ENCODE measurements at places on chromosomes 1 and 21.

DNA sequence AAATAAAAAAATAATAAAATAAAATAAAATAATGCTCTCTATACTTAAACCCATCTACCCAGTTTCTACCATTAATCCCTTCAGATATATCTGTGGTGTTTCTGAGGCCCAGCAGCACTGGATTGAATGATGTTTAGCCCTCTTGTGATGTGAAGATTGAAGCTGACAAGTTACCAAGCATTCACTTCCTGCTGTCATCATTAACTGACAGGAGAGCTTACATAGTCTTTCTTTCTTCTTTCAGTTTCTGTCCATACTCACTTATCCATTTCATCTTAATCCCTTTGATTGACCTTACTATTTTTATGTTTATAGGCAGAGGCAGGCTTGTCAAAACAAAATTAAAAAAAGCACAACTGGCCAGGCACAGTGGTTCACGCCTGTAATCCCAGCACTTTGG is 38.8 kb upstream of the PGD start:
- no peak for DNase-seq

GRCh38 chr1:28956038-28956464 is 41.7 kb downstream of the EPB41 start:
- peak; percentile 43 for DNase-seq

DNA sequence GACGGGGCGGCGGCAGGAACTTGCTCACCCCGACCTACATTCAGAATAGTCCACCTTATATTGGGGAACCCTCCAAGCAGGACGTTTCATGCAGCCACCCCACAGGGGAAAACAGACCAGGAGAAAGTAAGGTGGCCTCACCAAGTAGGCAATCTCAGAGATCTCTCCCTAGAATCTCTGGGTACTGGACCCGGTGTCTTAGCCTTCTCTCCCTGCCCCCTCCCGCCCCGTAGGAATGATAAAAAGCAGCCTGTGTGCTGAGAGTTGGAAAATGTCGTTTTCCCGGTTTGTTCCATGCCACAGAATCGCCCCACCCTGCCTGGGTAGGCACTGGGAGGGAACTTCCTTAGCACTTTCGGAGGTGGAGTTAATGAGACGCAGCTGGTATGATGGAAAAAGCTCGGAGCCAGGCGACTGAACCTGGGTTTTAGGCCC is 789 bp upstream of the PTPN14 start:
- DNase-seq: peak; percentile 66

- DNase-seq: peak; percentile 91
Measured at GRCh38 chr1:206864939-206865671, at the start of gene IL20. TSS of gene IL20 (plus strand) at chr1:206865623. CDS start at chr1:206865853, 230 bp downstream.

DNA sequence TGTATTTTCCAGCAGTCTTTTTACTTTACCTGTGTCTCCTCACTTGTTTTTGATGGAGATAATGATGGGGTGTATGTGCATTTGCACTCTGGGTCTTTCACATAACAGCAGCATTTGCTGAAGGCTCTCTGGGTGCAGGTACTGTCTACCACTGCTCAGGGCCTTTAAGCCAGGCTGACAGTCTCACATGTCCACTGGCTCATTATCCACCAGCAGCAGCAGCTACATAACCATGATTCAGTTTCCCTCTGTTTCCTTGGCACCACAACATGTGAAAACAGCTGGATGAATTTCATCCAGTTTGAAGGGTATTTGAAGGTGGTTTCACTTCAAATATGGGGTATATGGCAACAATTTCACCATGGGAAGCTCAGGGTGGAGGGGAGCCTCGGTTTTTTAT is 41.2 kb upstream of the ROR1 start:
- peak; percentile 75 for DNase-seq

- peak; percentile 40 for DNase-seq
Measured at GRCh38 chr1:25107643-25108010, 124.7 kb downstream of the SYF2 start.

DNA sequence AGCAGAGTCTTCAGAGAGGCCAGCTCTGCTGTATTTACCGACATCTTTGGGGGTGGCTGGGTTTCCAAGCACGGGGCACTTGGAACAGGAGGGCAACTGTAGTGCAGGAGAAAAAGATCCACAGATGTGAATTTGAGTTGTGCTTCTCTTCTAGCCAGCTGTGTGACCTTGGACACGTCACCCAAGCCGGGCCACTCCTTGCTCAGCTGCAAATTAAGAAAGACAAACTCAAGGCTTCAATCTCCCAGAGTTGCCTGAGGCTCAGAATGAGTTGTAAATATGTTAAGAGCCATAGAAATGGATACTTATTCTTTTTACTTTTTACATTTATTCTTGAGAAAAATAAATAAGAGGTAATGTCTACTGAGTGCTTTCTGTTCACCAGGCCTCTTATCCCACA is 24.3 kb downstream of the GRIK3 start:
- no peak for DNase-seq

GRCh38 chr1:241964550-241965282 is 7.1 kb downstream of the BECN2 start:
- peak; percentile 37 for DNase-seq

- peak; percentile 51 for DNase-seq
Measured at GRCh38 chr1:64654519-64655341, 90.1 kb upstream of the RAVER2 start.

- DNase-seq: no peak
Measured at GRCh38 chr1:25021591-25022215, 91.6 kb upstream of the RUNX3 start.

DNA sequence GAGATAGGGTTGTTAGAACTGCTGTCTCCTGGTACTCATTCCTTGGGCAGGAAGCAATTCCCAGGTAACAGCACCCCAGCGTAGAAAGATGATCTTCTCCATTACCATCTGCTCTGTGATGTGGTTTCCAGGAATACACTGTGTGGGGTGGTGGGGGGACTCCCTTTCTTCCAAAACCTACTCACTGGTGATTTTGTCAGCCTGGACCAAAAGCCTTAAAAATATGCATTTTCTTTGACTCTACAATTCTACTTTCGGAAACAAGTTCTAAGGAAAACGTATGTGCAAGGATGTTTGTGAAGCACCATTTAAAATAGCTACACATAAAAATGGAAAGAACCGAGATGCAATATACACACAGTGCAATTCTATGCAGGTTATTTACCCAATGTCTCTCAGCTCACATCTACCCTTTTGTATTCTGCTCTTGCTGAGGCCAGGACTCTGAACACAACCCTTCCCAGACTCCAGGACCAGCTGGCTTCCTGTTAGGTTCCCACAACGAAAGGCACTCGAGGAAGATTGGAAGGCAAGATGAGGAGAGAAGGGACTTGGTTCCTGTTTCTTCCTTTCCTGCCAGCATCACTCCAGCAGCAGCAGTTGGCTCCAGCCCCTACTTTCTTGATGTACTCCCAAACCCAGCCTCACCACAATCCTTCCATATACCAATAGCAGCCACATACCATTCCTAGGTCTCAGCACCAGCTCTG is 33.0 kb upstream of the GJB5 start:
- no peak for DNase-seq

DNA sequence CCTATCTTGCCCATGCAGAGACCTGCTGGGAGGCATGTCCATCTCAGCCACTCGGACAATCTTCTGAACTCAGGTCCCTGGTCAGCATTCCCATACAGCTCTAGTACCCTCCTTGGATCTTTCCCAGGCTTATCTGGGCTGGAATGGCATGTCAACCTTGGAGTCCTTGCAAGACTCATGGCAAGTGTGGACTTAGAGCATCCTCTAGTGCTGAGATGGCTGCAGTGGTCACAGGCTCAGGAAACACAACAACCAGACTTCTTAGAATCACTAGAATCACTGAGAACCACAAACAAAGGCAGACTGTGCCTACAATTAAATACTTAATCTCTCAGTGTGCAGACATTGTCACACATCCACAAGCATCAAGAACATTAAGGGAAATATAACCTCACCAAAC is 73.1 kb upstream of the TSHB start:
- peak; percentile 21 for DNase-seq

GRCh38 chr1:159122005-159122621 is 45.5 kb upstream of the AIM2 start:
- peak; percentile 92 for DNase-seq

DNA sequence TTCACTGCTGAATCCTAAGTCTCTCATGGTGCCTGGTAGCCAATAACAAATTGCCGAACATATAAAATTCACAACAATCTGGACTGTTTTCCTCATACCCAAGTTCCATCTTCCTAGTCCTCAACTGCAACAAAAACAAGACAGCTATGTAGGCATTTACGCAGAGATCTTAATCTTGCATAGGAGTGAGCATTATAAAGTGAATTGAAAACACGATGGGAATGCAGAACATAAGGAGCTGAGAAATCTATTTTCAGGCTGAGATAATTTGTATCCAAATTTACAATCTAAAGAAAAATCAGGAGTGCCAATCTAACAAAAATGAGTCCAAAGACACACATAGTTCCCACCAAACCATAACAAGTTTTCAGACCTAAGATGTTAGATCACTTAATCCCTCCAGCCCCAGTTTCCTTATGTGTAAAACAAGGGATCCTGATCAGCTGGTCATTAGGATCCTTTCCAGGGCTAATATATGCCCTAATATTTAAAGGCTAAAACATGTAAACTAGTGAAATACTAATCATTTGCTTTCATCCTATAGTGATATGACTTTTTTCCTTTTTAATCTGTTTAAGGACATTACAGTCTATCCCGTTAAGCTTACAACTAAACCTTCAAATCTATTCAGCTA is 1.9 kb downstream of the SLC16A1 start:
- DNase-seq: no peak

- DNase-seq: no peak
Measured at GRCh38 chr1:234926559-234927311, 201.9 kb downstream of the TOMM20 start.

Measured in fibroblast of mammary gland (primary cell).